Stimulated activated CD4-positive, alpha-beta T cell treated with anti-CD3 and anti-CD28 coated beads, Interleukin-1b, Interleukin-23, amount 100 ng/mL, for 24 hours (primary cell): ENCODE measurements at places on chromosomes 4 and X.

DNA sequence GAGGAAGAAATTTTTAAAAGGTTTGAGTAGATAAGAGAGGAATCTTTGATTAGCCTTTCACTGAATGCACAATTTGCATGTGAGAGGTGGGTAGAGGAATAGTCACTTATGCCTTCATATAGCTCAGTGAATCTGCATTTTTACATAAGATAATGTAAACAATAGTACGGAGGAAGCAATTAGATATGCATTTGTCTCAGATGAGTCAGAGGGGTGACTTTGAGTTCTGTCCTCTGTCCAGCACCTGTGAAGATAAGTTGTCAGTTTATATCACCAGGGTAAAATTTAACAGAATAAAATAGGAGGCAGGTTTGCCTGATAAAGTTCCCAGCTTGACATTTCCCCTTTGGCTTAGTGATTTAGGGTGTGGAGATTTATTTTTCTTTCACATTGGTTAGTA, 841.9 kb downstream of the PCDH18 start:
- DNase-seq, result no peak

DNA sequence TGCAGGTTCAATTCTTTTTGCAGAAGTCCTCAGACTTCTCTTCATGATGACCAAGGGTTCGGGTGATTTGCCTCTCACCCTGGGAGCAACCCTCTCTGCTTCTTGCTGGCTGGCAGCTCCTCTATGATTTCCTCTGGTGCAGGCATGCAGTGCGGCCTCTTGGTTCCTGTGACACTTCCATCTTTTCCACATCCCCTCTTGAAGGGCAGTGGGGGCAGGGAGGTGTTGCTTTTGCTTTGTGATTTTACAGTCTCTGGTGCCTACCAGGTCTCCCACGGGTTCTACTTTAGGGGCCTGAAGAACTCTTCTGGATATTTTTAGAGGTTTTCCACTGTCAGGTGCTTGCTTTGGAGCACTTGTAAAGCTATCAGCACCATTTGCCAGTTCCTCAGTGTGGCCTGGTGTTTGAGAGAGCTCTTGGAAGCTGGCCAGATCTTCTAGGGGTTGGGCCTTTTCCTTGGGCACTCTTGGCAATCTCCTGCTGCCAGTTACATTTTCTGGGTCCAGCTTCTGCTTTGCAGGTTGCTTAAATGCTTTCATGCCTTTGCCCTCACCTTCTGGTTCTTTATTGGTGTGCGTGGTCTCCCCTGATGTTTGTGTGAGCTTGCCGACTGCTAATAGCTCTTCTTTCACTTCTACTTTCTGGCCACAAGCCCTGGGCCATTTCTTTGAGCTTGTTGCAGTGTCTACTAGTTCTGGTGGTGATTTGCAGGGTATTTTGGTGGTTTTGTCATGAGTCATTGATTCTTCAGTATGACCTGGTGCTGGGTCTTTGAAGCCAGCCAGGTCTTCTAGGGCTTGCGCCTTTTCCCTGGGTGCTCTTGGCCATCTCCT, 11.5 kb upstream of the CHST7 start:
- DNase-seq, result no peak

- no peak for DNase-seq
These were observed 28.4 kb upstream of the NDST3 start for GRCh38 chr4:118005883-118006282.

DNA sequence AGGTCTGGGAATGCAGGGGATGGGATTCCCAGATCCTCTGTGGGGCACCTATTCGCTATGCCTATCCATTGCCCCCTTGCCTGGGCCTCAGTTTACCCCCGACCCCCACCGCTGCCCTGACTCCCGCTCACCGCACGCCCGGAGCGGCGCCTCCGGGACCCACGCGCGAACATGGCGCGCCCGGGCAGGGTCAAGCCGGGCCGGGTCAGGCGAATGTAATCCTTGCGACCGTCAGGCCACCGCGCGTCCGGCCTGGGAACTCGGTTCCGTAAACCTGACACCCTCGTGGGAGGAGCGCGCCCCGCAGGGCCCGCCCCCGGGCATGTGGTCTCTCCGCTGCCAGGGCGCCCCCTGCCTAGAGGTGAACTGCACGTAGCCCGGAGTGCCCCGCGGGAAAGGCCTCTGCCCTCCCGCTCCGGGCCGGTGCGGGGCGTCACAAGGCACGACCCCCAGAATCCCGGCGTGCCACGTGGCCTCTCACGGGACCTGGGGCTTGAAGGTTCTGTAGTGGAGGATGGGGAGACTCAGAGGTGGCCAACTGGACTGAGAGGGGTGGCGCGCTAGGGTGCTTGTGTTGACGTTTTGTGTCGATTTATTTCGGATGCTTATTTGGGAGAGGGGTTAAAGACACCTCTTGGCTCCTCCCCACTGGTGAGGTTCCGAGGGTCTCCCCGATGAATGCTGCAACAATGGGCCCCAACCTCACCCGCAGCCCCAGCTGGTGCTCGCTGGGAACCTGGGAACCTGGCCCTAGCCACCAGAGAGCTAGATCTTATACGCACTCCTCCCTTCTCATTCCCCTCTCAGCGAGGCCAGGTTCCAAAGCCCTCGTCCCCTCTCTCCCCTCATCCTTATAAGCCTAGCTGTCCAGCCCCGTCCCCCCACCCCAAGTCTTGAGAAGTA, at the start of gene PRICKLE3:
PRICKLE3 (minus strand) TSS at position 249 of the 903 bp plus-strand sequence; CDS start at position 173, 76 bp downstream.
- DNase-seq, result peak; percentile 75

DNA sequence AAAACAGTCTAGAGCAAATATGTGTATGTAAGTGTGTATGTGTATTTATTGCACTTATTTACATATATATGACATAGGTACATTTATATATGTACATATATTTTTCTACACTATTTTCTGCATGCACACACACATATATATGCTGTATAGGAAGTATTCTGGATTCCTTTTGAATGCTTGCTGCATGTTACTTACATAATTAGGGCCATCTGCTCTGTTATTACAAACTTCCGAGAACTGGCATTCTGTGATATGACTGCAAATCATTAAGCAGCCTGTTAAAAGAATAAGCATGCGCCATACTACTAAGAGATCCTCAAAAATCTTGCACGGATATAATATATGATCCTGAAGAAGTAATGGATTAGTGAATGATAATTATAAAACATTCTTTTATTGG, 1157.6 kb upstream of the TENM3 start:
- DNase-seq, result no peak

DNA sequence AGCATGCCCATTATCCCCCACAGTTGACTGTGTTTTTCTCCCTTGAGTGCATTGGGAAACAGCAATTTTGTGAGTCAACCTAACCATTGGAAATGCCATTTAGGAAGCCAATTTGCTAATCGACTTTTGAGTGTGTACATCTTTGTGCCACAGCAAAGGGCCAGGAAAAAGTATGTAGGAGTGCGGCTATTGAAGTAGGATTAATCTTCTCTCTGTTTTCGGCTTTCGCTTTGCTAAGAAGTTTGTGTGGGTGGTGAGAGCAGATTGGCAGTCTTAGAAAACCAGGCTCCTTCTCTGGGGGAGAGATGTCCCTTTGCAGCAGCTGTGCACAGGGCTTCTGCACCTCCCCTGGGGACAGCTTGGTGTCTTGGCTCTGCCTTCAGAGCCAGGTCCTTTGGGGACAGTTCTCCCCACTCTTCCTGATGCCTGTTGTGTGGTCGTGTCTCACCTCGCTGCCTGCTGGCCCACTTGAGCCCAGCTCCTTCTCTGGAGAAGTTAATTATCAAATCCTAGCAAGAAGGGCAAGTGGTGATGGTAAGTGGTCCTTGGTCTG, 74.5 kb downstream of the GEMIN8 start:
- DNase-seq, result no peak

GRCh38 chrX:625137-625691, 5.4 kb upstream of the SHOX start:
- DNase-seq, result no peak

DNA sequence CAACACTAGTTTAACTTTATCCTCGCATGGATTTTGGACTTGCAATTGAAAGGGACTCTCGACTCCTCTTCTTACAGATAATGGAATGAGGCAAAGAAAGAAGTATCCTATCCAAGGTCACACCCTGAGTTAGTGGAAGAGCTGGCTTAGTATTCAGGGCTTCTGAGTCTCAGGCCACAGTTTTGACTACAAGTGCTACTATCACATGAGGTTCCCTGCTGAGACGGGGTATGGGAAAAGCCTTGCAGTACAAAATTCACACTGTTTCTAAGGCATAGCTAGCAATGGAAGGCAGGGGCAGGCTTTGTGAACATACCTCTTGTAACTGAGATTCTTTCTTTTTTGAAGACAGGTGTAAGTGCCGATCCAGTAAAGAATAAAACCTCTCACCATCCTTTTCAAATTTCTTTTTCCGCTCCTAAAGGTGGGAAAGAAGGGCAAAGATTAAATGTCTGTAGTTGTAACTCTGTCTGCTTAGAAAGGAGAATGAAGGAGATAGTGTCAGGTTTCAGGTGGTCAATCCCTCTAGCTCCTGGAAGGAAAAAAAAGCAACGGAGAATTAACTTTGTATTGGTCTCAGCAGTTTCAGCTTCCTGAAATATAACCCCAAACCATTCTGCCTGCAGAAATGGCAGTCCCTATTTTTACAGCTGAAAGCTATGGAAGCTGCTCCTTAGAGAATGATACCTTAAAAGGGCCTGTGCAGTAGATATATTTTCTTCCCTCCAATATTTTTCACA, 199.0 kb downstream of the OPHN1 start:
- no peak for DNase-seq

GRCh38 chr4:159142681-159143384, 40.0 kb downstream of the RAPGEF2 start:
- no peak for DNase-seq

DNA sequence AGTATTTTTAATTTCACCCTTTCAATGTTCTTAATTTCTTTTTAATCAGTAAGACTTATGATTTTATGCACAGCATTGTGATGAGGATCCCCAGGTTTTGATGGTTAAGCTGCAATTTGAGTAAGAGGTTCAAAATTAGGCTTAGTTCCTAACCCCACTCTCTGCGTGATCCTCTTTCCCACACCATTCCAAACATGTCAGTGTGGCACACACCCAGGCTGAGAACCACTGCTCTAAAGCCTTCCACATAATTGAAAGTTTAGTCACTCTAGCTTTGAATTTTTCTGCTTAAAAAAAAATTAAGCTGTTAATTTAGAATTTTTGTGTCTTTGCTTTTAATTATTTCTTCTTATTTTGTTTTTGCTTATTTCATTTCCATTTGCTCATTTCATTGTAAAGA, 68.8 kb upstream of the SLC7A11 start:
- no peak for DNase-seq

DNA sequence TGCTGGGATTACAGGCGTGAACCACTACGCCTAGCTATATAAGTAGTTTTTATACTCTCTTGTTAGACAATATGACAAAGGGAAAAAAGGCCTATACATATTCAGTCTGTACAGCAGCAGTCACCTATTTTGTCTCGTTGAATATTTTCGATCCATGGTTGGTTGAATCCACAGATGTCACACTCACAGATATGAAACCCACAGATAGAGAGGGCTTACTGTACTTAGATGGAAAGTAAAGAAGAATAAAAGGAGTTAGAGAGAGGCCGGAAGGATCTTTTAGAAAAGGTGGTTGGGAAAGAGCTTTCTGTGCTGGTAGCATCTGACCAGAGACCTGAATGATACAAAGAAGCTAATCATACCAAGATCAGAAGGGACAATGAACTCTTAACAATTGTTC, 38.3 kb upstream of the SPINK2 start:
- no peak for DNase-seq

GRCh38 chr4:138790706-138791340, 224.8 kb upstream of the NOCT start:
- no peak for DNase-seq

- DNase-seq, result no peak
These were observed 57.3 kb downstream of the NPNT start for GRCh38 chr4:105952591-105952990.

- DNase-seq, result no peak
These were observed 24.3 kb downstream of the TRPC5 start for GRCh38 chrX:112058255-112058654.

- no peak for DNase-seq
These were observed 858.8 kb upstream of the FRG1 start for GRCh38 chr4:189081826-189082225.
